ENCODE measurements at places on chromosomes 1 and 21. TPM values are rescaled to one million over a fixed set of nuclear protein-coding genes. Genes with fewer than 3 reads are reported as not detected.

The IL19 gene
- polyA plus RNA-seq, result 0.83 TPM

The OR10Z1 gene
- 0.04 TPM for polyA plus RNA-seq

The EPHA8 gene
- 4.5 TPM for polyA plus RNA-seq

The C21orf91 gene
- polyA plus RNA-seq, result 20.4 TPM

The KIF17 gene
- polyA plus RNA-seq, result 4.0 TPM

The AURKAIP1 gene
- 78.1 TPM for polyA plus RNA-seq

The CFAP107 gene
- polyA plus RNA-seq, result 1.2 TPM

The OMA1 gene
- polyA plus RNA-seq, result 35.3 TPM

The FALEC gene
- 0.83 TPM for polyA plus RNA-seq

The ATP1A4 gene
- 0.30 TPM for polyA plus RNA-seq

The SPRR1B gene
- not detected for polyA plus RNA-seq

The RBBP5 gene
- 15.4 TPM for polyA plus RNA-seq

The C1orf94 gene
- 0.10 TPM for polyA plus RNA-seq

The P3H1 gene
- 69.0 TPM for polyA plus RNA-seq

The IKBKE gene
- 5.8 TPM for polyA plus RNA-seq

The LYPLAL1 gene
- 56.3 TPM for polyA plus RNA-seq

GRCh38 chr1:200173097-200173618 is 145.6 kb downstream of the NR5A2 start:
- no peak for DNase-seq

- DNase-seq, result no peak
Observed at GRCh38 chr1:13788795-13789194, 88.8 kb downstream of the PRDM2 start.

- peak; percentile 55 for DNase-seq
Observed at GRCh38 chr21:43866260-43866629, 1.2 kb downstream of the AGPAT3 start.

- no peak for DNase-seq
Observed at GRCh38 chr1:216366979-216367378, 56.3 kb downstream of the USH2A start.

- DNase-seq, result no peak
Observed at GRCh38 chr1:1176931-1177330, 3.3 kb downstream of the TTLL10 start.

- DNase-seq, result peak; percentile 26
Observed at GRCh38 chr1:175841738-175842187, 98.4 kb upstream of the TNR start.

GRCh38 chr21:42521384-42521783 is 7.7 kb downstream of the SLC37A1 start:
- DNase-seq, result no peak

DNA sequence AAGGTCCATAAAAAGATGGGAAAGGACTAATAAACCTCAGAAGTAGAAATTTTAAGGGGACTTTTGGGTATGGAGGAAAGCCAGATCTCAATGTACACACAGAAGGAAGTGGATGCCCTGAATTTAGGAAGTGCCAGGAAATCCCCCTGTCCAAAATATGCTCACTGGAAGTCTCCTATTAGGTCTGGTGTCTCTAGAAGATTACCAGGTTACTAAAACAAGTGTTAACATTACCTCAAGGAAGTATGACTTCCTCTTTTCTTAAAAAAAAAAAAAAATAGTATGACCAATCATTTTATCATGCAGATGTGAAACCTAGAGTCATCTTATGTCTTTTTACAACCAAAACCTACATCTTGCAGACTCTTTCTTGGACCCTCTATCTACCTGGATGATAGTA is 30.7 kb downstream of the CD58 start:
- no peak for DNase-seq

DNA sequence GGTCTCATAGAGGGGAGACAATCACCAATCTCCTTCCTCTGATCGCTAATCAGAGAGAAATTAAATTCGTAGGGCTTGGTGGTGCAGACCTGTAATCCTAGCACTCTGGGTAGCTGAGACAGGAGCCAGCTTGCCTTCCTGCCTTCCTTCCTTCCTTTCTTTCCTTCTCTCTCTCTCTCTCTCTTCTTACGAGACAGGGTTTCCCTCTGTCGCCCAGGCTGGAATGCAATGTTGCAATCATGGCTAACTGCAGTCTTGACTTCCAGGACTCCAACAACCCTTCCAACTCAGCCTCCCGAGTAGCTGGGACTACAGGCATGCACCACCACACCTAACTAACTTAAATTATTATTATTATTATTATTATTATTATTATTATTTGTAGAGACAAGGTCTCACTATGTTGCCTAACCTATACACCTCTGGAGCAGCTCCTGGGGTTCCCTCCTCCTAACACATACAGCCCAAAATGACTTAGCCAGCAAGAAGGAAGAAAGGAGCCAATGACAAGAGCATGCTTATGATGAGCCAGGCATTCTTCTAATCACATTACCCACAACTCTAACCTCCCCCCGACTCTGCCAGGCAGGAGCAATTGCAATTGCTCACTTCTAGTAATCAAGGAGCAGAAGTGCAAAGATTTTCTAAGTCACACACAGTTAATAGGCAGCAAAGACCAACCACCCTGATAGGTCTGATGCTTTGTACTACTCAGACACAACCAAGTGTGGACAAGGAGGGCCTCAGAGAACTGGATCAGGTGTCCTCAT is 105.4 kb upstream of the F3 start:
- no peak for DNase-seq

GRCh38 chr1:193085263-193085662 is 20.0 kb downstream of the GLRX2 start:
- DNase-seq, result no peak

DNA sequence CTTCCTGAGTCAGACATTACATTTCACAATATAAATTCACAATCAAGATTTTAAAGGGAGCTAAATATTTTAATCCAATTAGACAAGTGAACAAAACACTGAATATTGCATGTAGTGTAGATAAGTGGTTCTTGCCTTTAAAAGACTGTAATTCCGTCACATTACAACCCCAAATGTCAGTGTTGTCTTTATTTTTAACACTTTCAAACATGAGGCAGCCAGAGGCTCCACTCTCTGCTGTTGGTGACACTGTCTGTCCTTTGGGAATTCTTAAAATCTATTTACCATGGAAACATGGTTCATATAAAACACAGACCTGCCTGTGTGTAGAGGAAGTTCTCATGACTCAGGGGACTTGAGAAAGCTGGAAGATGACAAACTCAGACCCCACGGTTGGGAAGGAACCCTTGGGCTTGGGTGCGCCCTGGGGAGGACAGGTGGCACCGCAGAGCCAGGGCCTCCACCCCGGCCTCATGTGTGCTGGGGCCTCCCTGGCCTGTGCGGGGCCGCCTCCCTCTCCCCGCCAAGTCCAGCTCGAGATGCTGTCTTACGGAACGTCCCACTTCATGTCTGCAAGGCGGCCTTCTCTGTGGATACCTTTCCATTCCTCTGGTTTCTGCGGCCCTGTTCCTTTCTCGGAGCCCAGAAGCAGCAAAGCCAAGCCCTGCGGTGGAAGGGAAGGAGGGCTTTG is 239.0 kb downstream of the SDCCAG8 start:
- DNase-seq, result no peak

DNA sequence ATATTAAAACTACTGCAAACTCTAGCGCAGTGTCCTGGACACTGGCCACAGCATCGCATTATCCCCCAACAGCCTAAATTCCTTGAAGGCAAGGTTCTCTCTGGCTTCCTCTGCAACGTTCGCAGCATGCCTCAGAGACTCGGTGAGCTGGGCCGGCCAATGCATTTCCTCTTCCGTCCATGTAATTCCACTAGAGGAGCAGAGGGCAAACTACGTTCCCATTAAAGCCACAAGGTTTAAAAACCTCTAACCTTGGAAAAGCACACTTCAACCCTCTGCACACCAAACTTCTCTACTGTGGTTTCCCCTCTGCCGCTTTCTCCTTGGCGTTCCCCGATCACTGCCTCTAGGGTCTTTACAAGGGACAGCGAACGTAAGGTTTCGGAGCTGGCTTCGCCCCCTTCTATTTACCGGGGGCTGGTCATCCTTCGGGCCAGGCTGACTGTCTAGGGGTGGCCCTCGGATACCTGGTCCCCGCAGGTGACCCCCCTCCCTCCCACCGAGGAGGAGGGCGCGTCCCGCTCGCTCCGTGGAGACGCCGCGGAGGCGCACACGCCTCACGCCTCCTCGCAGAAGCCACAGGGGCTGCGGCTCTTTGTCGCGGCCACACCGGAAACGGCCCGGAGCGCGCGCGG is 456 bp upstream of the SMYD2 start:
- peak; percentile 52 for DNase-seq

DNA sequence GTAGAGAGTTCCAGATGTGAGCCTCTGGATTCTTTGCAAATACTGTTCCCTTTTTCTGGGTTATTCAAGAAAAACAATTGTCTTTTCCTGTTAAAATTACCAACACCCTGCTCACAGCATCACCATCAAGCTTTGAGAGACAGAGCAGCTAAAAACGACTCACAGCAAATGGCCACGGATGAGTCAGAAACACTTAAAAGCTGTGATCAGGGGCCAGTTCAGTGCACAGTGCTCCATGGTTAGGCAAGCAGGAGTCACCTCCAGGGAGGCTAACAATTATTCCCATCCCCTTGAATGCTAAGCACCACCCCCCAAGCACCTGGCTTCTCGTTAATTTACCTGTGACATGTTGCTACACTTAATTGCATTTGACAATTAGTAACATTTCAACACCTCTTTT is 128.4 kb upstream of the CAMK1G start:
- DNase-seq, result no peak

- DNase-seq, result peak; percentile 55
Observed at GRCh38 chr1:180482425-180483275, 19.7 kb downstream of the ACBD6 start.

DNA sequence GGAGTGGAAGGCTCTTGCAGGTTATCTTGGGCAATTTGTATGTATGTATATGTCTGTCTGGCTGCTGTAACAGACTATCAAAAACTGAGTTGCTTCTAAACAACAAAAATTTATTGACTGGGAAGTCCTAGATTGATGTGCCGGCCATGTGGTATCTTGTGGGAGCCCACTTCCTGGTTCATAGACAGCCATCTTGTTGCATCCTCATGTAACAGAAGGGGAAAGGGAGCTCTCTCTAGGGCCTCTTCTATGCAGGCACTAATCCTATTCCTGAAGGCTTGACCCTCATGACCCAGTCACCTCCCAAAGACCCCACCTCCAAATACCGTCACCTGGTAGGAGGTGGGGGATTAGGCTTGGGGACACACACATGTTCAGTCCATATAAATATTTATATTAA is 9.2 kb downstream of the GIPC2 start:
- DNase-seq, result no peak

DNA sequence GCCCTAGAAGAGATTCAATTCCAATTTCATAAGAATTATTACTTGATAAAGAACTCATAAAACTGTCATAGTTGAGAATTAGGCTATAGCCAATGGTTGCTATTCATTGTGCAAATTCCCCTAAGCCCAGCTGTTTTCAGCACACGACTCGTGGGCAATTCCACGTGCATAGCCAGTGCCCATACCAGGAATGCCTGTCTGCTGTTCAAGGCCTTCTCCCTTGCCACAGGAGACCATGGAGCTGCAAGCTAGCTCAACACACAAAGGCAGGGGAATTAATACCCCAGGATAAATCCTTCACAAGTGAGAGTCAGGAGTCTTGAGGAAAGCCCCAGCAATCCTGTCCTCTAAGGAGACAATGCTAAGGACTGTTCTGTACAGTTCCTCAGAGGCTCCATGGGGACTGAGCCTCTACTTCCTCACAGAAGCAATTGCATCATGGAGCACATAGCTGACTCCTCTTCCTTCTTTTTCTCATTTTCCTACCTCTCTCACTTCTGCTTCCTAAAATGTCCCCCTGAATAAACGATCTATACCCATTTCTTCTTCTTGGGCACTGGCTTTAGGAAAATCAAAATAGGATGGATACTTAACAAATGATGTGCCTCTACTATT is 19.1 kb upstream of the CHRM3 start:
- no peak for DNase-seq

DNA sequence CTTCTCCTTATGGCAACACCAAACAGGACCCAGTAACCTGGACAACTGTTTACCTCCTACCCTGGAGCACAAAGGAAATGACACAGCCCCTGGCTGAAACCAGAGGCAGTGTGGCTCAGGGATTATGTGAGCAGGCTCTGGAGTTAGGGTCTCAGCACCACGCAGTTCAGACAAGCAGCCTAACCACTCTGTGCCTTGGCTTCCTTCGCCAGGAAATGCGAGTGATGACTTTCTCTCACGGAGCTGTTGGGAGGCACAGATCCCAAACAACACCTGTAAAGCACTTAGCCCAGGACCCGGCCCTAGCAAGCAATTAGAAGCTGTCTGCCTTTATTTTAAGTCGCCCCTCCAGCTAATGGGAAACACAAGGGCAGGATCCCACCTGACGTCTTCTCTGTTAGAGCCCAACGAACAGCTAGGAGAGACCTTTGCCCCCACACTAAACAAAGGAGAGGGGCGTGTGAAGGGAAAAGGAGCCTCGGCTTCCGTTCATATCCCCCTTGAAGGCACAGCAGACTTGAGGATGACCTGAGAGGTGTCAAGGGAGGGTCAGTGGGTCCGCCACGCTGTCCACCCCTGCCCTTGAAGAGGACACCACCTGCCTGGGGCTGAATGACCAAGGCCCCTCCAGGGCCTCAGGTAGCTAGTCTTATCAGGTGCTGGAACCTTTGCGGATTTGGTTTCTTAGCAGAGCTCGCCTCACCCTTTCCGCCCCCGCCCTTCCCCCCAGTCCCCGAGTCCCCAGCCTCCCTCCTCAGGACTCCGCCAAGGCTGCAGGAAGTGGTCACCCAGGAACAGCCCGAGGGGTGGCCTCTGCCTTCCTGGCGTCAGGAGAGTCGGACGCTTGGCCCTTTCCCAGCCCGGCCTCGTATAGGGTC is 860 bp downstream of the TMEM63A start:
- DNase-seq, result no peak

- DNase-seq, result no peak
Observed at GRCh38 chr1:9251501-9251900, 16.9 kb downstream of the H6PD start.

DNA sequence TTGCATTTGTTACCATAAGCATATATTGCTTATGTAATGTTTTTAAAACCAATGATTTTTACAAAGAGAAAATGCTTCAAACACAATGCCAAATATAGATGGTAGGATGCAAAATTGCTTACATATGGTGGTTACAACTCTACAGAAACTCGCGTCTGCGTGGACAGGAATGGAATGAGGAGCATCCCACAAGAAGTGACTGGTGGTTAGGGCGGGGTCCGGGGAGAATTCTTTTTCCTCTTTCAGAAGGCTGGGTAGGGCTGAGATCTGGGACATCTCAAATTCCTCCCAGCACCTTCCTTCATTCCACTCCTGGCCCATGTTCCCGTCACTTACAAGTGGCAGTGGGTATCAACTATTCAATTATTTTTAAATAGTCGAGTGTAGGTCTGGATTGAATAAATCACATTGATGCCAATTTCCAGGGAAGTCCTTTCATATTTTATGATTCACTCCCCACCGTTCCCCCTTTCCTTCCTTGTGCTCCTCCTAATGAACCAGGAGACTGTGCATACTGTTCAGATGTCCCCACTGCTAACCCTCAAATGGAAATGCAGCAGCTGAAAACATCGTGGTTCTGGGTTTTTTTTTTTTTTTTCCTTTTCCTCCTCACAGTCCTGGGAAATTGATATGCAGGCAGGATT is 174.5 kb upstream of the POU3F1 start:
- DNase-seq, result no peak

- DNase-seq, result no peak
Observed at GRCh38 chr1:110242731-110243130, 32.6 kb downstream of the KCNC4 start.

Measured in renal pelvis (tissue), 12 donors.